ENCODE measurements at places on chromosomes 5 and 9.

GRCh38 chr5:392431-392988 lies 50.5 kb upstream of the EXOC3 start:
- peak; percentile 96 for DNase-seq

DNA sequence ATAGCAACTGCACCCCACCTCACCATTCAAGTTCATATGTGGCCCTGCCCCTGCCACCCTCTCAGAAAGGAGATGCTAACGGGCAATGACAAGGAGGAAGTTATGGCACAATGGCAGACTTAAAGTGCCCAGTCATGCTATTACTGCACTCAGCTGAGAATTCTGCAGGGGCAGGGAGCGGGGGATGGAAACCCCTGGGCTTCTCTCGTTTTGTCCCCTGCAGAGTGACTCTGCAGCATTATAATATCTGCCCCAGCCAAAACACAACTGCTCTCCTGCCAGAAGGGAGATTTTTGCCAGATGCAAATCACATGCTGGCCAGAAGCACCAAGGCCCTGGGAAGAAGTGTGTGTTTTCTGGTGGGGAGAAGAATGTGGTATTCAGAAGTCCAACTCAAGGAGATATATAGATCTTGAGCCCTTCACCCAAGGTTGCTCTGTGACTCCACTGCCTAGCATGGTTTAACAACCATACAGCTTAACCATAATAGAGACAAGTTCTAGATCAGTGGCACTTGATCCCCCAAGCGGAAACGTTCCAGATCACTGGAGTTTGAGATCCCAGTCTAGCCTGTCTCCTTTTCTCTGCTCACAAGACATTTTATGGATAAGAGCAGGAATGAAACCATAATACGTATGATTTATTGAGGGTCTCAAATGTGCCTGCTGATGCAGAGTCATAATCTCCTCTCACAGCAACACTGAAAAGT lies 207.0 kb upstream of the MAP3K1 start:
- DNase-seq = peak; percentile 2

GRCh38 chr5:175275097-175275496 lies 168.9 kb downstream of the DRD1 start:
- no peak for DNase-seq

- DNase-seq = no peak
These were observed 71.2 kb upstream of the GLIS3 start for GRCh38 chr9:4371108-4371507.

All from GF-D8 (cell line).